ENCODE measurements at places on chromosomes 3 and 15.

DNA sequence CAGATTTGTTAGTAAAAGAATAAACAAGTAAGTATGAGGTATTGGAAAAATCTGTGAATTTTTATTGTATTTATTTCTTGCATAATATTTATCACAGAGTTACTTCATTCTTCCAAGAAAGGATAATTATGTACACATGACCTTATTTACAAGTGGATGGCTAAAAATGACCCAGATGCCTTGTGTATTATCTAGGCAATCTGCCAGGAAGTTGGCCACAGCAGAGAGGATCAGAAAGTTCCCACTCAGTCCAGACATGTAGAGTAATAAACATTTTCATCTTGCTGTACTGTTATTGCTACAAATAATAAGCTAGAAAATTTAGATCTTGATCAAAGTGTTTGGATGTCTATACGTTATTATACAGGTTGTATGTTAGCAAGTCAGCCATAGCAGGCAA, 317.1 kb downstream of the EPHA6 start:
- DNase-seq = no peak

DNA sequence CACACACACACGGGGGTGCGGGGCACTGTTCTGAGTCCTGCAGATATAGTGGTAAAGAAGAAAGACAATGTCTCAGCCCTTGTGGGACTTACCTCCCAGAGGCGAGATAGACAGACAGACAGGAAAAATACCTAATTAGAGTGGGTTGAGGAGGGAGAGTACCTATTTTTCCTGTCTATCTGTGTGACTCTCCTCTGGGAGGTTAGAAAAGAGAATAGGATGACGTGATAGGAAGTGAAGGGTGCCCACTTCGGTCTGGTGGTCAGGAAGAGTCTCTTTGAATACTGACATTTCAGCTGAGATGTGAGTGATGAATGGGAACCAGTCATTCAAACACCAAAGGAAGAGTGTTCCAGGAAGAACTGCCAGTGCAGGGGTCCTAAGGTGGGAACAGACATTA, 4.1 kb upstream of the APOD start:
- DNase-seq = no peak

DNA sequence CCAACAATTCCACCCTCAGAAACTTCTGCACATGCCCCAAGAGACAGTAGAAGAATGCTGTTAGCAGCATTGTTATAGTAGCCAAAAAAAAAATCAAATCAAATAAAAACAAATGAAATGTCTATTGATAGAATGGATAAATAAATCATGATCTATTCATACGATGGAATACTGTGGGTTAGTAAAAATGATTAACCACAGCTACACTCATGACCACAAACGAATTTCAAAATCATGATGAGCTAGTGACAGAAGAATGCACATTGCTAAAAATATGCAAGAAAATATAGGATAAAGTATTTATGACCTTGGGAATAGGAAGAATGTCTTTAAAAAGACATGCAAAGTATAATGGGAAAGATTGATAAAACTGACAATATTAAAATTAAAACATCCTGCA, 57.5 kb upstream of the ACAN start:
- no peak for DNase-seq

DNA sequence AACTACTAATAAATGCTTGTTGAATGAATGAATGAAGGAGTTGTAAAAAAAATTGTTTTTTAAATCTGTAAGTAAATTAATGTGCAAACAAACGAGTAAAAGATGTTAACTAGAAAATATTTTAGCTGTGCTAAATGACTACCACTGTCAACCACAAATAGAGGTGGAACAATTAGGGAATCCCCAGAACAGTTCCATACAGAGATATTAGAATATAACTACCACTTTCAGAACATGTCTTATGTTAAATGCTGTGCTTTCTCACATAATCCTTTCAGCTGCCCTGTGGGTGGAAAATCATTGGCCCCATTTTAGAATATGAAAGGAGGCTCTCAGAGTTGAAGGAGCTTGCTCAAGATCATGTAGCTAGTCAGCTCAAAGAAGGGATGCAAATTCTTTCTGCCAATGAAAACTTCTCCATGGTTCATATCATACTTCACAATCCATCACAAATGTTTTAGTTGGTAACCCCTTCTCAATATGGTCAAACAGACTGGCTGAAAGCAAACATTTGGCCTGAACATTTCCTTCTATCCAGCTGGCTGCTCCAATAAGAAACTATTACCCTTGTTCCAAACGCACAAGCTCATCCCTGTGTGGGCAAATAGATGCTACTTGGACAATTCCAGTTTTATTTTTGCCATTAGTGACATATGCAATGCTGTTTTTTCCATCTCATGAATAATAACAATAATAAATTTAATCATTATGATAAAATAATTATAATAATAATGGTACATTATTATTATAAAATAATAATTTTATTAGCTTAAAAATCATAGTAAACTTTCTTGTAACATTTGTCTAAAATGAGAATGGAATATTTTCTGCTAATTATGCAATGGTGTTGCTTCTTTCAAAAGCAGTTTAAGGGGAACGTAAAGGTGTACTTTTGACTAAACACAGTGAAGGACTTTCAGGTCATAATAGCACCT, 290.4 kb upstream of the STT3B start:
- DNase-seq = no peak

DNA sequence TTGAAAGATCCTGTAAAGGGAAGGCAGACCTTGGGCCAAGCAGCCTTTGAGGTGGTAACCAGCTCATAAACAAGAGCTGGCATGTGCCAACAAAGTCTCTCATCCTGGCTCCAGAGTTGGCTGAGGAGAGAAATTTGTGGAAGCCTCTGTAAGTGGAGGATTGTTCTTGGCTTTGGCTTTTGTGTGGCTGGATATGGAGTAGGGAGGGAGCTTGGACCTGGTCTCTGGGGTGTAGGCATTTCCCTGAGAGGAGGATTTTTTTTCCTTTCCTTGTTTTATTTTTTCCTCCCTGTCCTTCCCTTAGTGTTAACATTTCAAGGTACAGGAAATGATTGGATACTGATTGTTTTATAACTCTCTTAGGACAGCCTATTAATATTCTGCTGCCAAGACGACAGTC, 60.8 kb downstream of the ZNF609 start:
- no peak for DNase-seq

DNA sequence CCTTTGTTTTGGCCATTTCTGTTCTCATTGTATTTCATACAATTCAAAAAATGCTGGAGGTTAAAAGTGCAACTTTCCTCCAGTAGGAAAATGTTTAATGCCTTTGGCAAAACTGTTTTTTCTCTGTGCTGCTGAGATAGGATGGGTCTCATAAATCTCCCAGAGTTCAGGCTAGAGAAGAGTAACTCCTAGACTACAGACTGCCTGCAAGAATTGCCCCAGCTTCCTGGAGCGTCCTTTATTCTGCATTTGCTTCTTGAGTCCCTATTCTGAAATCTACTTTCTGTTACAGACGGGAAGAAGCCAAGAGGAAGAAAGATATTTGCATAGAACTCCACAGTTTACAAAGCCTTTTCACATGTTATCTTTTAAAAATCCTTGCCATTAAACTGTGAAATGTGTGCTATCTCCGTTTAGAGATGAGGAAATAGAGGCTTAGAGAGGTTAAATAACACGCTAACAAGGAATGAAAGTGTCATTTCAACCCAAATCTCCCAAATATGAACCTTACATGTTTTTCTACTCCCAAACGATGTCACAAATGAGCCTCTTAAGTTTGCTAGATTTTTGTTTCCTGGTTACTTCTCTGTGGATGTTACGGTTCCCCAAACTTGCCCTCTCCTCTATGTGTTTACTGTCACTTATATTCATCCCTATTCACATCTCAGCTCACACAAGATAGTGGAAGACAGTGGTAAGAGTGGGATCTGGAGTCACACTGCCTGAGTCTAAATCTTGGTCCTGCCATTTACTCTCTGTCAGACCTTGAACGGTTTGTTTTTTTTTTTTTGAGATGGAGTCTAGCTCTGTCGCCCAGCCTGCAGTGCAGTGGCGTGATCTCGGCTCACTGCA, 17.4 kb downstream of the NANOGP8 start:
- no peak for DNase-seq

GRCh38 chr3:81910244-81910852, 148.9 kb upstream of the GBE1 start:
- no peak for DNase-seq

GRCh38 chr3:114364806-114365654, 71.2 kb downstream of the TIGIT start:
- no peak for DNase-seq

DNA sequence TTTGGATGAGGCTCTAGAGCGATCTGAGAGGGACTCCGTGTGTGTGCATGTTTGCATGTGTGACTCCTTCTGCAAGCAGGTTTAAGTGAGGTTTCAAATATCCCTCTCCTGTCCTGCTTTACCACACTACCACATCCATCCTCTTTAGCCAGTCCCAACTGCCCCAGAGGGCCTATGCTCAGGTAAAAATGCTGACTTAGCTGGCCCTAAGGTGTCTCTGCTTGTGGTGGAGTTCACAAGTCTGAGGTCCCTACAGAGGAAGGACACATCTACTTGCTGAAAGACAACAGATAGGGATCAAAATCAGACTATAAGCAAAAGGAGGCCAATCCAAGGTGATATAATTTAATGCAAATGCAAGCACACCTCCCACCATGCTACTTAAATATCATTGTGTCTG, 87.2 kb downstream of the B3GNT5 start:
- DNase-seq = no peak

DNA sequence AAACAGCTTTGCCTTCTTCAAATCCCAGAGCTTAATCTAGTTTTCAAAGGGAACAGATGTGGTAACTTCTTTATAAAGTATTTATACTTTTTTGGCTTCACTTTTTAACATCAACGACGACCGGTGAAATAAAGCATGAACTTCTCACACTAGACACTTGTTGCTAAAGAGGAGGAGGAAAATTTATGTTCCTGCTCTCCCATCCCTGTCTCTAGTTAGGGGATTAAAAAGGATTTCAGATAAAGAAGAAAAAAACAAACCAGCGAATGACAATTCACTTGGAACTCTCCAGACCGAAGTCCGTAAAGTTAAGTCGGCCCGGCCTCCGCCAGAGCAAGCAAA, 672 bp downstream of the NEDD4 start:
- no peak for DNase-seq

DNA sequence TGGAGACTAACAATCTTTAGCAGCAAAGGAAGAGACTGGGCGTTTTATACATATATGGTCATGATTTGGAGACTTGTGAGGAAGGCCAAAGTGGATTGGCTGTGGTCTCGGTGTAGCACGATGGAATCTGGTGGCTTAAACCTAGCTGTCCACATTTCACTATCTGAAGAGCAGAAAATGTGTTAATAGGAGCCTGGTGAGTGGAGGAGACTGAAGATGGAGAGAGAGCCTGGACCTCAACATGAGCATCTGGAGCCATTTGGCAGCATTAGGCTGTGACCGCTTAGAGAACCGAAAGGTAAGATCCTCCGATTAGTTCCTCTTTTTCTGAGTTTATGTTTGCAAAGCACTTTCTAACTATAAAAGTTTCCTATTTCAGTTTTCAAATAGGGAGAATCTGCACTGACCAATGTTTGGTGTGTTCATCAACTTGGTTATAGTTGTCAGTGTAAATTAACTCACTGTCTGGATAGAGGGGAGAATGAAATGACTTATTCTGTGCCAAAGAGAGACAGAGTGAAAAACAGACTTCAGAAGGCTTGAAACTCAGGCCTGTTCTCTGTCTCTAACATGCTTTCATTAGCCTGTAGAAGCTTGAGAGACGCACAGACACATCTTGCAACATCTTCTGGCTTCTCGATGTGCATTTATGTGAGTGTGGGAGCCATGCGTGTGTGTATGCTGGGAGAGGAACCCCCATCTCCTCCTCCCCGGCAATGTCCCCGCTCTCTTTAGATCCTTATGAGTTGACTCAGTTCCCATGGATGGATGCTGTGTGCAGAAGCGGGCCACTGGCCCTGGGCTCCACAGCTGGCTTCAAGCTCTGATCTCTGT, 244.7 kb upstream of the TBL1XR1 start:
- DNase-seq = no peak

DNA sequence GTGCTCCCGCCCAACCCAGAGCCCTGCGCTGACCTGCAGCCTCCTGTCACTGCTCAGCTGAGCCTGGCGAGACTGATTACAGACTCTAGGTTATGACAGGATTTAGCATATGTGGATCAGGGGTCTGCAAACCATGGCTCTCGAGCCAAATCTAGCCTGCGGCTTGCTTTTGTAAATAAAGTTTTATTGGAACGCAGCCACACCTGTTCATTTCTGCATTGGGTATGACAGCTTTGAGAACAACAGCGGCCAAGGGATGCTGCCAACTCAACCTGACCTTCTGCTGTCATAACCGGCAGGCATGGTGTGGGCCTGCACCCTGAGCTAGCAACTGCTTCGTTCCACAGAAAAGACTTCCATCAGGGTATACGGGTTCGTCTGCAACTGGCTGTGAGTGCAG, 50.5 kb upstream of the IQSEC1 start:
- peak; percentile 21 for DNase-seq

GRCh38 chr15:68177742-68178141, 27.4 kb downstream of the CALML4 start:
- DNase-seq = no peak
